ENCODE measurements at places on chromosomes 4 and X. TPM values are rescaled to one million over a fixed set of nuclear protein-coding genes. Genes with fewer than 3 reads are reported as not detected.
A peak's percentile ranks its signal among the peaks of the same experiment; 100 is the strongest.

NR0B1 gene
- total RNA-seq = 189 TPM

ITIH6 gene
- not detected for total RNA-seq

CTPS2 gene
- total RNA-seq = 20.0 TPM

ATOH1 gene
- not detected for total RNA-seq

TRIM61 gene
- not detected for total RNA-seq

TMPRSS11D gene
- total RNA-seq = not detected

CXCL11 gene
- total RNA-seq = not detected

CSAG1 gene
- total RNA-seq = not detected

GYPE gene
- total RNA-seq = not detected

CCNG2 gene
- 38.0 TPM for total RNA-seq

PRKG2 gene
- total RNA-seq = not detected

HTN1 gene
- total RNA-seq = not detected

- no peak for DNase-seq
These were observed 118.4 kb downstream of the FAM53A start for GRCh38 chr4:1565598-1566295.

GRCh38 chrX:107678957-107679740, 50.8 kb downstream of the PRPS1 start:
- peak; percentile 50 for DNase-seq

DNA sequence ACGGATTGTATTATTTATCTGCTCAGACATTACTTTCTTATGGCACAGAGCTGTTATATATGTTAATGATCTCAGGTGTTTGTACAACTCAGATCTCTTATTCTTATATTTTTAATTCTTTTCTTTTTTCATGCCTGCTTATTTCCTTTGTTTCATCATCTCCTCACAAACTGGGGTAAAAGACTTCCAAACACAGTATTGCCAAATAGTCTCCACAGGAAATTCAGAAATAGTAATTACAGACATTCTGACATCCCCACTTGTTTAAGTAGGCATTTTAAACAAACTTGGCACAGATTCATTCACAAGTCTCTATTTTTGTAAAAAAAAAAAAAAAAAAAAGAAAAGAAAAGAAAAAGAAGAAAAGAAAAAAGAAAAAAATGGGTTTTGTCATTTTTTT, 129.7 kb upstream of the USP38 start:
- DNase-seq = no peak

DNA sequence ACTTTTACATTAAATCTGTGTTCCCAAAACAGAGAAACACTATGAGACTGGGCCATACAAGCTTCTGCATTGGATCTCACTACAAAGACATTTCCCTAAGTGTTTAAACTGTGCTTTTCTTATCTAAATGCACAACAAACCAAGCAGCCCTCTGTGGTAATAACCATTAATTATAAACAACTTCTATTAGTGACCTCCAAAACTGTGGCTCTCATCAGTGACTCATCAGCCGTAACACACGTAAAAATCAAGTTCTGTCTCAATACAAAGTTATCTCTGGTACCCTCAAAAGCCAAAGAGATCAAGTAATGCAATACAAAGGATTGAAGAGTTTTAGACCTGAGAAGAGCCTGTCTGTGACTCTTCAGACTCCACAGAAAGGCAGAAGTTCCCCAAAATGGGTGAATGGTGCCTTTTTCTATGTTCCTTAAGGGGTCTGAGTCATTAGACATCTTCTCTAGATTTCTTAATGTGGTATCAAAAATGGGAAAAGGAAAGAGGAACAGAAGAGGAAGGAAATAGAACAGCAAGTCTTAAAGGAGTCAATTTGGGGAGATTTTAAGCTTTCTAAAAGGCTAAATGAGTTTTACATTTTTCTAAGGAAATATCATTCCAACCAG, 189.8 kb upstream of the PPP1R2C start:
- no peak for DNase-seq

DNA sequence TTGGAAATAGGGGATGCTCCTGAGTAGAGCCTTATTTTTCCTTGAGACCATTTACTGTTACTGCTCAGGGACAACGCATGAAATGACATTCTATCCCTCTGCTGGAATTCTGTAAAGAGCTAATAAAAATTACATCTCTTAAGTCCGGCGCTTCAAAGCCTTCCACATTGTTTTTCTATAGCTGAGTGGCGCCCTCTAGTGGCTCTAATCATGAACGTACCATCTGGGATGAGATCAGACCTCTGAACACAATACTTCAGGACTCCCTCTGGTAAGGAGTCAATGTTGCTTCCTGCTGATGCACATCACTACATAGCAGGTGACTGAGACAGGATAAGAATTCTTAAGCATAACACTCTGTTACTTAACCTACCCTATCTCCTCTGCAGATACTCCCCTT, 6.0 kb downstream of the HMGN5 start:
- peak; percentile 27 for DNase-seq

- DNase-seq = no peak
These were observed 17.3 kb downstream of the LAMTOR3 start for GRCh38 chr4:99876946-99877345.

GRCh38 chrX:39854772-39855747, 242.7 kb downstream of the BCOR start:
- no peak for DNase-seq

GRCh38 chr4:180680305-180680704, 1562.9 kb upstream of the TENM3 start:
- no peak for DNase-seq

- DNase-seq = peak; percentile 35
These were observed 41.6 kb upstream of the ACSL4 start for GRCh38 chrX:109774706-109775105.

- no peak for DNase-seq
These were observed 2.1 kb downstream of the HHIP start for GRCh38 chr4:144648042-144648441.

GRCh38 chr4:80576796-80577195, 241.3 kb downstream of the CFAP299 start:
- no peak for DNase-seq

GRCh38 chr4:7734651-7735260, 204.9 kb downstream of the AFAP1 start:
- no peak for DNase-seq

DNA sequence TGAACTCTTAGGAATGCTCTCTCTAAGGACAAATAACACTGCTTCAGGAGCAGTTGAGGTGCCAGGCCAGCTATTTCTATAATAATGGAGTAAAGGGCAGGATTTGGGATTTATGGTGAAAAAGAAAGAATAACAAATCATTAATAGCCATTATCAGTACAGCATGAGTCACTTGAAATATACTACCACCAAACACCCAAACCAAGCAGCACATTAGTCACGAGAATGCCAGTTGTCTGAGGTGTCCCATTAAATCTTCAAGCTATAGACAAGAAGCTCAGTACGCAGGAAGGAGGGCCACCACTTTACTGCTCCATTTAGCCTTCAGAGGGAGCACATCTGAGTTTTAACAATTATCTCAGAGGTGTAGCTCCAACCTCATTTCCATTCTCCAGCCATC, 106.8 kb upstream of the MAGEA10 start:
- DNase-seq = peak; percentile 23

DNA sequence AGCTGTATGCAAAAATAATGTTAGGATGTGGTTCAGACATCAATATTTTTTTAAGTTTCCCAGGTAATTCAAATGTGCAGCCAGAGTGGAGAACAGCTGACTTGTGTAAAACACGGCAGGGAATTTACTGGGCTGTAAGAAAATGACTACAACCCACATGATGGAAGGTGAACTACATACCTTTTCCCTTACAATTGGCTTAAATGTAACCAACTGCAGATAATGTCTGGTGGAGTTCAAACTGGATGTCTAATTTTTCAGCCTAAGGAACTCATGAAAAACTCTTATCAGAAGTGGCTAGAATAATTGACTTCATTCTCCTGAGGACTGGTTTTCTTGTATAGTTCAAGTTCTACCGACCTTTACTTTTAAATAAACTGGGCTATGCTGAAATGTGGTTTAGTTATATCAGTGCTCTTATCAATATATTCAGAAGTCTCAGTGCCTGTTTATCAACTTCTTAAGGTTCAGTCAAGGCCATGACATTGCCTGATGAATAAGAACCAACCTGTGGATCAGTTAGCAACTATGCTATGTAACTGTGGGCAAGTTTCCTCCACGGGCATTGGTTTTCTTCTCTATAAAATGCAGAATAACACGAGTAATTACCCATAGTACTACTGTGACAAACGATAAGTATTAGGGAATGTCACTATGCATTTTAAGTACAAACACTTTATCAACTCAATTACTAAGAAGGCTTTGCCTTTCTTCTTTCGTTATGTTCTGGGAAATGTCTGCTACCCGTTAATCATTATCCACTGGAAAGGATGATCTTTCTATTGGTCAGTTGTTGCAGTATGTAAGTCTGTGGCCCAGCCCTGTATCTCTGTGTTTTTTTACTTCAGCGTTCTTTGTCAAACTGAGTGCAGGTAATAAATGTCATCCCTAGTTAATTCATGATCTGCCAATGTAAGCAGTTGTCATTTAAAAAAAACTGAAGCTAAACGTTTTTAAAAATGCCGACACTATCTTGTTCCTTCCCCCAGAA, 181.6 kb downstream of the PCDH7 start:
- peak; percentile 27 for DNase-seq

GRCh38 chr4:113449410-113449974, 312.0 kb downstream of the CAMK2D start:
- no peak for DNase-seq

DNA sequence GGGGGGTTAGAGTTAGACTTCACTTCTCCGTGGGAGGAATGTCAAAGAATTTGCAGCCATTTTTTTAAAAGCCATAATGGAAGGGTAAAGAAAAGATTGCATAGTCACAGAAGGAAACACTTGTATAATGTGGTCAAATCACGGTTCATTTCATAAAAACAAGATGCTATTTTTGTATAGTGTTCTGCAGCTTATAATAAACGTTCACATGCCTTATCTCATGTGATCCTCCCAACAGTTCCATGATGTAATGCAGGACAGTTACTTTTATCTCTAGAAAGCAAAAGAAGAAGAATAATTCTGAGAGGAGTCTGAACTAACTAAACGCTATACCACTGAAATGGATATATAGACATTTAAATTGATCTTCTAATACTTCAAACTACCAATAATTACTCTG, 71.3 kb upstream of the CAMK2D start:
- DNase-seq = no peak

DNA sequence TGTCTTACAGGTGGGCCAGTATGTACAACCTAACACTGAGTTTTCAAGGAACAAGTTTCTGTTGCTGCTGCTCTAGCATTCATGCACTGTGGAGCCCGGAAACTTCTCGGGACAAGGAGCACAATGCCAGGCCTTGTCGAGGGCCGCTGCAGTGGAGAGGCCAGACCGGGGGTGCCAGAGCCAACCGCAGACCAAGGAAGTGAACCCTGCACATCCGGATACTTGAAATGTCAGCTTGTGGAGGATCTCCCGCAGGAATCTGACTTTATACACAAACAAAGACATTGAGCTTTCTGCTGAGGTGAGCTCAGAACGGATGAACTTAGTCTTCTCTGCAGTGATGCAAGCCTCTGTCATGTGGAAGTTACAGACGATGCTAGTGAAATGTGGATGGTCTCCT, 99.5 kb downstream of the ZNF827 start:
- DNase-seq = no peak

DNA sequence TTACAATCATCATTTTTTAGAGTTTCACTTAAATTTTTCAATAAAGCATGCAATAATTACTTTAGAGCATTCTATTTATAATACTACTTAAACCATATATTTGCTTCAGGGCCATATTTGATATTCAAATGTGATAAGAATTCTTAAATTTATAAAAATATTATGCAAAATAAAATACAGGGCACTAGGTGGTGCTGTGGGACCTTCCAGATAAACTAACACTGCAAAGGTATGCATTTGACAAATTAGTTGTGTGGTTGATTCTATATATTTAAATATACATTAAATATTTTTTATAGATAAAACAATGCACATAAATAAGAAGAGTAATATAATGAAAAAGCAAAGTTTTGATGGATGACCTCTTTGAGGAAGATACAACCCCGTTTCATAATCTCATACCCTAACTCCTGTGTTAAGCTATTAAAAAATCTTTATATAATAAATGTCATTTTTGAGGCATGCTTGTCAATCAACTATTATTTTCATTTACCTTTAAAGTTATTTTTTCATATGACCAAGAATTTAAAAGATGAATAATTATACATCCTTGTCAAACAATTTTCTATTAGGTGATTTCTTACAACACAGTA, 128.4 kb downstream of the REELD1 start:
- DNase-seq = no peak
